ENCODE measurements at places on chromosomes 3 and 15.

- no peak for DNase-seq
These were observed 31.0 kb downstream of the HEG1 start for GRCh38 chr3:125024817-125025216.

DNA sequence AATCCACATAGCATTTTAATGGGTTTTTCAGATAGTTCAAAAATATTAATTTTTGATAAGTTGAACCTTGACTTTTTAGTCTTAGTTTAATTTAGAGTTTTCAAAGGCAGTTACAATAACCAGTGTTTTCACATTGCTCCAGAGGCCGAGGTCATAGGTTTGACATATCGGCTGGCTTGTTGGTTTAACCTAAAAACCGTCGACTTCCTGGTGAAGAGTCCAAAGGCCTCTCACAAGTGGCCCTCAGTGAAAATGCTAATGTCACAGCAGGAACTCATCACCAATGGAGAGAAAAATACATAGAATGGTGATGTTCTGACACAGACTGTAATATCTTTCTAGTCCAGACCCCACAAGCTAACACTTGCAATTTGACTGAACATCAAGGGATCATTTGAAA lies 642.3 kb downstream of the PLOD2 start:
- no peak for DNase-seq

- DNase-seq: no peak
These were observed 1010.6 kb downstream of the ROBO2 start for GRCh38 chr3:78050276-78051065.

GRCh38 chr3:33430571-33430970 lies 9.6 kb downstream of the UBP1 start:
- no peak for DNase-seq

- no peak for DNase-seq
These were observed 213.5 kb upstream of the CDIN1 start for GRCh38 chr15:36365963-36366362.

GRCh38 chr3:85167576-85167975 lies 208.8 kb downstream of the CADM2 start:
- DNase-seq: no peak

- no peak for DNase-seq
These were observed 497 bp upstream of the CLASP2 start for GRCh38 chr3:33718595-33718907.

DNA sequence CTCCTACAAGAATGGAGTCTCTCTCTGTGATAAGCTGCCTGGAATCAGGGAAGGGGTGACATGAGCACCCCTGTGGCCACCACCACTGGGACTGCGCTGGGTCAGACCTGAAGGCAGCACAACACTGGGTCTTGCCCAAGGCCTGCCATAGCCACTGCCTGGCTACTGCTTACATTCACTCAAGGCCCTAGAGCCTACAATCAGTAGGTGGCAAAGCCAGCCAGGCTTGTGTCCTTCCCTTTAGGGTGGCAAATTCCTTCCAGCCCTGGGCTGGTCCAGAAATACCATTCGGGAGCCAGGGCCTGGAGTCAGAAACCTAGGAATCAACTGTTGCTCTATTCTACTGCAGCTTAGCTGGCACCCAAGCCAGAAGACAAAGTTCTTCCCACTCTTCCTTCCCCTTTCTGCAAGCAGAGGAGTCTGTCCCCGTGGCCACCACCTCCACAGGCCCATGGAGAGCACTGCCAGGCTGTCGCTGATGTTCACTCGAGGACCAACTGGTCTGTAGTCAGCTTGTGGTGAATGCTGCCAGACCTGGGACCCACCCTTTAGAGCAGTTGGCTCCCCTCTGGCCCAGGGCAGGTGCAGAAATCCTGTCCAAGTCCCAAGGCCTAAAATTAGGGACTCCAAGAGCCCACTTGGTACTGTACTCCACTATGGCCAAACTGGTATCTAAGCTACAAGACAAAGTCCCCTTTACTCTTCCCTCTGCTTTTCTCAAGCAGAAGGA lies 307.4 kb downstream of the THSD4 start:
- DNase-seq: no peak

- DNase-seq: no peak
These were observed 879 bp upstream of the EIF5A2 start for GRCh38 chr3:170909129-170909903.

GRCh38 chr3:133662278-133662651 lies 524 bp upstream of the TOPBP1 start:
- peak; percentile 57 for DNase-seq

Measured in hematopoietic multipotent progenitor cell (in vitro differentiated cells).